ENCODE measurements at places on chromosomes 2 and 18.

DNA sequence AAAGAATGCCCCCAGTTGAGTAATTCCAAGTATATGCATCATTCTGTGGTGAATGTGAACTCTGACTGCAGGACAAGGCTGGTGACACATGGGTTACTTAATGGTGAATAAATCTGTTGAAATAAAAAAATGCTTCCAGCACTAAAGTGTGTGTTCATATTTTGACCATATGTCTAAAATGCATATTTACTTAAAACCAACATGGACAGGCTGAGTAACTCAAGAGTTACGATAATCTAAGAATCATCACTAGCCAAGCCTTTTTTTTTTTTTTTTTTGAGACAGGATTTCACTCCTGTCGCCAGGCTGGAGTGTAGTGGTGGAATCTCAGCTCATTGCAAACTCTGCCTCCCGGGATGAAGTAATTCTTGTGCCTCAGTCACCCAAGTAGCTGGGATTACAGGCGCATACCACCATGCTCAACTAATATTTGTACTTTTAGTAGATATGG lies 47.1 kb upstream of the CCBE1 start:
- DNase-seq = no peak

- no peak for DNase-seq
These were observed 418.3 kb downstream of the LPIN1 start for GRCh38 chr2:12164689-12165088.

DNA sequence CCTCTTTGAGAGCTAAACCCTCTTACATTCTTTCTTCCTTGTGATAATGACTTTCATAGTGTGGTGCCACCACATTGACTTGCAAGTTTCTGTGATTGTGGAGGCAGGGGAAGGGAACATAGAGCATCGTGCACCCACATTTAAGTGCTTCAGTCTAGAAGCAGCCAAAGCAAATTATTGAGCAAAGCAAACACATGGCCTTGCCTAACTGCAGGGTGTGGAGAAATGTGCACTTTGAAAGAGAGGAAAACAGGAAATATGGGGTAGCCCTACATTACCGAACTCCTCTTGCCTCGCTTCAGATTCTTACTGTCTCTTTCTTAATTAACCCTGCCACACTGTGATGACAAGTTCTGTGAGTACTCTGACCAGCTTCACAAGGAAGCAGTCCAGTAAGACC lies 814.6 kb downstream of the SLC4A3 start:
- no peak for DNase-seq

- no peak for DNase-seq
These were observed 266.0 kb downstream of the GLI2 start for GRCh38 chr2:121001641-121002040.

GRCh38 chr18:75226956-75227316 lies 16.3 kb downstream of the TSHZ1 start:
- DNase-seq = no peak

DNA sequence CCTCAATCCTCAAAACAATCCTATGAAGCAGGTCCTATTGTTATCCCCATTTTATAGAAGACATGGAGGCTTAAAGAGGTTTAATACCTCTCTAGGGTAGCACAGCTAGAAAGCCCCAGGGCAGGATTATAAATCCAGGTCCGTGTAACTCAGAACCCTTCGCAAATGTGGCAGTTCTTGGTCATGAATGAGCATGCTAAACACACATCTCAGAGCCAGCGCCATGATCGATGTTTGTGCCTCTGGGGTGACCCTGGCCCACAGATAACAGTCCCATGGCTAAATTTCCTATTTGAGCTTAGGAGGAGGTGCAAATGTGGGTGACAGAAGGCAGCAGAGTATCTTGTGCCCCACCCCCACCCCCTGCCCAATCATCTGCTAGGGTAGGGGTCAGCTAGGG lies 17.5 kb downstream of the DNMT3A start:
- no peak for DNase-seq

- no peak for DNase-seq
These were observed 54.9 kb downstream of the TET3 start for GRCh38 chr2:74039611-74040010.

DNA sequence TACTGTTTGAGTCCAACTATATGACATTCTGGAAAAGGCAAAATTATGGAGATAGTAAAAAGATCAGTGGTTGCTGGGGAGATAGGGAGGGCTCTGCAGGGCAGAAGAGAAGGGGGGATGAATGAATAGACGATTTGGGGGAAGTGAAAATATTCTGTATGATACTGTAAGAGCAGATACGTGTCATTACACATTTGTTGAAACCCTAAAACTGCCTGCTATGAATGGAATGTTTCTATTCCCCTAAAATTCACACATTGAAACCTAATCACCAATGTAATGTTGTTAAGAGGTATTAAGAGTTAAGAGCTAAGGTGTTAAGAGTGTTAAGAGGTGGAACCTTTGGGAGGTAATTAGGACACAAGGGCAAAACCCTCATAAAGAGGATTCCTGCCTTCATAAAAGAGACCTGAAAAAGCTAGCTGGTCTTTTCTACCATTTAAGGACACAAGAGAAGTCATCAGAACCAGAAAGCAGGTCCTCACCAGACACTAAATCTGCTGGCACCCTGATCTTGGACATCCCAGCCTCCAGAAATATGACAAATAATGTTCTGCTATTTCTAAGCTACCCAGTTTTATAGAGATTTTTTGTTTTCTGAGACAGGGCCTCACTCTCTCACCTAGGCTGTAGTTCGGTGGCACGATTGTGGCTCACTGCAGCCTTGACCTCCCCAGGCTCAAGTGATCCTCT lies 76.2 kb downstream of the ATAD2B start:
- no peak for DNase-seq

GRCh38 chr2:143730953-143731260 lies 601.7 kb downstream of the ARHGAP15 start:
- DNase-seq = no peak

GRCh38 chr2:203949228-203949627 lies 12.7 kb downstream of the ICOS start:
- no peak for DNase-seq

DNA sequence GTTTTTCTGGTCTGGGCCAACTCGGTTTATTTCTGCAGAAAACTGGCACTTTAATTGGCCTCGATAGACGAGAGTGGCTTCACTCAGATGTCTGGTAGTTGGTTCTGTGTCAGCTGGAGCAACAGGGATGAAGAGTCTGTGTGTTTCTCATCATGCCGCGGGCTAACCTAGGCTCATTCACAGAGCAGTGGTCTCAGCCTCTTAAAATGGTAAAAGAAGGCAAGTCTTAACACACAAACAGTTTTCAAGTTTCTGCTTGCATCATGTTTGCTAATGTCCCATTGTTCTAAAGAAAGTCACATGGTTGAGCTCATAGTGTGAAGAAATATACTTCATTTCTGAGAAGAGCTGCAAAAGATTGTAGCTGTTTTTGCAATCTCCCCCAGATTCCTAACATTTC lies 37.5 kb upstream of the ANXA4 start:
- DNase-seq = no peak

DNA sequence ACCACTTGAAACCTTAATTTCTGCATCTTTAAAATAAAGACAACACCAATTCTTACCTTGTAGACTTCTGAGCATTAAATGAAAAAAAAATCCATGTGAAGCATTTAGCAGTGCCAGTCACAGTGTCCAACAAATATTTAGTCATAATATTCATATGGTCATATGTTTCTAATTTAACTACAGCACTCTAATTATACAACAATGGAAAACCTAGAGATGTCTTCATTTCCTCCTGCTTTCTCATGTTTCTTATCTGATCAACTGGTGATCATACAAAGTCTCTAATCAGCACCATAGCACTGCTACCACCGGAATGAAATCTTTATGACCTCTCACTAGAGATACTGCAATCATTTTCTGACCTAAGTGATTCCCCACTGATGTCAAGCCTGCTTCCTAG lies 10.2 kb upstream of the SCN3A start:
- no peak for DNase-seq

DNA sequence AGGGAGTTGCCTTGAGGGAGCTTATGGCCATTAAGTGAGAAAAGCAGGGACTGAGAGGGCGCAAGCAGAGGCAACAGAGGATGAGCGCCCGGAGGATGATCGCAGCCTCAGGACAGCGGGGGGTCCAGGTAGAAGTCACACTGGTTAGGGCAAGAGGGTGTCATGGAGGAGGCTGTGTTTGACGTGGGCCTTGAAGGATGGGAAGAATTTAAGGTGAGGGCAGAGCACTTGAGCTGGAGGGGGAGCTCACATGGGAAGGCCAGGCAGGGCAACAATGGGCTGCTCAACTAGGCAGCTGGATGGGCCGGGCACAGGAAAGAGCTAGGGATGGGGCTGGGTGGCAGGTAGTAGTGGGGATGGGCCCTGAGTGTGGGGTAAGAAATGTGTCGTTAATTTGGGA lies 31.9 kb downstream of the FAM228A start:
- DNase-seq = no peak

DNA sequence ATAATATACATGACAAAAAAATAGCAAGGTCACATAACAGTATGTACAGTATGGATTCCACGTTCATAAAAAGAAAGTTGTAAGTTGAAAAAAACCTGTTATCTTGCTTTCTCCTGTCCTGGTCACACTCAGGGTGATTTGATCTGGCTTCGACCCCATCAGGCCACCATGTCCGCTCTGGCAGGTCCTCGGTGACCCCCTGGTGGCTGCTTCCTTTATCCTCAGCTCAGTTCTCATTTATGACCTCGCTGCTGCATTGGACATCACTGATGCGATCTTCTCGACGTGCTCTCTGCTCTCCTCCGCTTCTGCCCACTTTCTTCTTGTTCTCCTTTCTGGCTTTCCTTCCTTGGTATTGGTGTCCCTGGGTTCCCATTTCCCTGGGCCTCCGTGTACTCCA lies 29.7 kb downstream of the DGKD start:
- DNase-seq = no peak
